ENCODE measurements at places on chromosomes 3 and 15. TPM values are rescaled to one million over a fixed set of nuclear protein-coding genes. Genes with fewer than 3 reads are reported as not detected.
A peak's percentile ranks its signal among the peaks of the same experiment; 100 is the strongest.

GRCh38 chr3:69411346-69411745, 25.5 kb upstream of the FRMD4B start:
- no peak overlapping the region for H3K4me3 ChIP-seq
- H3K27ac ChIP-seq = no peak overlapping the region
- no peaks in the 10 kb centered on the region for H3K36me3 ChIP-seq
- no peaks in the 10 kb centered on the region for H3K4me1 ChIP-seq
- no peaks in the 10 kb centered on the region for H3K27me3 ChIP-seq

- no peaks in the 10 kb centered on the region for H3K4me1 ChIP-seq
- peak within 1 kb of the TSS; percentile 50 for H3K4me3 ChIP-seq
- no peaks in the 10 kb centered on the region for H3K36me3 ChIP-seq
- no peaks in the 10 kb centered on the region for H3K27me3 ChIP-seq
- H3K27ac ChIP-seq = no peak within 1 kb of the TSS
- DNase-seq = peak; percentile 41
Measured at GRCh38 chr3:42906070-42906847, at the start of gene ZNF662. Gene ZNF662, plus strand, starts transcription at chr3:42906142. Its CDS starts 1,973 bp downstream, at chr3:42908115.

GRCh38 chr3:129794311-129795185, 99.0 kb downstream of the TMCC1 start:
- no peaks in the 10 kb centered on the region for H3K36me3 ChIP-seq
- peaks cover 12% of the 10 kb centered on the region for H3K4me1 ChIP-seq

DNA sequence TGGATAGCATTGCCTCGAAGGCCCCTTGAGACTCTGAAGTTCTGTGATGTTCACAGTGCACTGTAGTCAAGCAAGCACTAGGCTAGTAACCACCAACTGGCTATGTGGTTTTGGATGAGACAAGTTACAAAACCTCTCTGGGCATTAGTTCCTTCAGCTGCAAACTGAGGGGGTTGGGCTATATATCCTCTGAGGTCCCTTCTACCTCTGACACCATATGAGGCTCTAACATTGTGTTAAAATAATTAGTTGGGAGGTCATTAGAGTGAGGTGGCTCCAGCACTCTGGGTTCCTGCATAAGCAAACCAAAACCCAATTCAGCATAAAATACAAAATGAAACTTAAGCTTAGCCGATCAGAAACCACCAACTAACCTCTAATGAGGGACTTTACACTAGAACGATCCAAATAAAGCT, 209.5 kb upstream of the LRRN1 start:
- H3K4me3 ChIP-seq = no peak overlapping the region
- no peaks in the 10 kb centered on the region for H3K27me3 ChIP-seq
- no peak overlapping the region for H3K27ac ChIP-seq
- DNase-seq = no peak

DNA sequence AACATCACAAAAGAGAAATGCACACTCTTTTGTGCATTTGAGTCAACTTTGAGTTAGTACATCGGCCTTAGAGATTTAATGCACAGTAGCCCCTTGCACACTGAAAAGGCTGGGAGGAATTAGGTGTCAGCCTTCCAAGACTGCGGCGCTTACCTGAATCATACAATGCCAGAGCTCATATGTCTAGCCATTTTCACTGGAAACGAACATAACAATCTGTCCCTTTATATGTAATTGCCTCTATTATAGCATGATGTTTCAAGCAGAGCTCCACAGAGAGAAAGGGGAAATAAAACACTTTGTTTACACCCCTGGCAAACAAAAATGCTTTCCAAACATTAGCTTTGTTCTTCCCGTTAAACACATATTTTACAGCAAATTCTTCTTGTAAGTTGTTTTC, 315.7 kb upstream of the SLCO3A1 start:
- no peak for DNase-seq
- no peak overlapping the region for H3K4me3 ChIP-seq
- H3K4me1 ChIP-seq = no peaks in the 10 kb centered on the region
- H3K27me3 ChIP-seq = no peaks in the 10 kb centered on the region
- no peaks in the 10 kb centered on the region for H3K36me3 ChIP-seq
- H3K27ac ChIP-seq = no peak overlapping the region

- no peaks in the 10 kb centered on the region for H3K36me3 ChIP-seq
- H3K27ac ChIP-seq = no peak overlapping the region
- no peak overlapping the region for H3K4me3 ChIP-seq
- no peaks in the 10 kb centered on the region for H3K4me1 ChIP-seq
Measured at GRCh38 chr3:195701042-195701915, 19.5 kb upstream of the MUC20 start.

GRCh38 chr15:25436707-25437106, 2.1 kb downstream of the UBE3A start:
- H3K27me3 ChIP-seq = no peaks in the 10 kb centered on the region
- H3K36me3 ChIP-seq = no peaks in the 10 kb centered on the region
- H3K4me1 ChIP-seq = peaks cover 32% of the 10 kb centered on the region

GRCh38 chr3:194032828-194033435, 103.0 kb upstream of the HES1 start:
- H3K4me3 ChIP-seq = no peak overlapping the region
- DNase-seq = no peak
- H3K27ac ChIP-seq = no peak overlapping the region
- no peaks in the 10 kb centered on the region for H3K4me1 ChIP-seq
- no peaks in the 10 kb centered on the region for H3K36me3 ChIP-seq

- H3K27me3 ChIP-seq = no peaks in the 10 kb centered on the region
- peaks cover 15% of the 10 kb centered on the region for H3K4me1 ChIP-seq
- H3K4me3 ChIP-seq = no peak overlapping the region
- peaks cover 23% of the 10 kb centered on the region for H3K36me3 ChIP-seq
Measured at GRCh38 chr3:4744405-4745234, 234.6 kb upstream of the BHLHE40 start.

DNA sequence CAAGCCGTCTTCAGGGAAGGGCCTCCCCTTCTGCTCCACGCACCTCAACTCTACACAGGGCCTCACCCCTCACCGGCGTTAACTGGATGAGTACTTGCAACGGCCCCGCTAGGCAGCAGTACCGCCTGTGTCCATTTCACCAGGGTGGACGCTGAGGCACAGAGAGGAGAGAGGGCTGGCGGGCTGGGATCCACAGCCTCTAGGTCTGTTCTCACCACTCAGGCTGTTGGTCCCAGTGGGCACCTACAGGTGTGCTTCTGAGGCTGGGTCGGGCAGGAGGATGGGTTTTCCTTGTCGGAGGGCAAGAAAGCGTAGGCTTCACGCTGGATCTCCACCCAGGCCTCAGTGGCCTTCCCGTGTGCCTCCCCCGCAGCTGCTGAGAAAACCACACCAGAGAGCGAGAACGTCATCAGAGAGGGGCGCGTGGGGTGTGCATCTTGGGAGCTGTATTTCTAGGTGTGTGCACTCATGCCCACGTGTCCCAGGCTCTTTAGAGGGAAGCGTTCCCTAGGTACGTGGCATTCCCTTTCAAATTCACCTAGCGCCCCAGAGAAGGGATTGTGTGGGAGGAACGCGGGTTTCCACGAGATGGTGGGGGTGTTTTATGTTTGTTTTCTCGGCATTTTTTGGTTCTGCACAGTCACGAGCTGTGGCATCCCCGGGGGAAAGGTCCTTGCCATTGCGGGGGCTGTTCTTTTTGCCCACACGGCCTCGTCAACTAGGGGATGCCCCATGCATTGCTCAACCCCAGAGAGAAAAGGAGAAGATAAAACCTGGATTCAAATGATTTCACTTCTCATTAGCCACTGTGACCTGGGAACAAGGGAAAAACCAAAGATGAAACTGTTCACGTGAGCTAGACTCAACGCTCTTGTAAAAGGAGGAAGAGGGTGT, 67.7 kb downstream of the MGLL start:
- no peak for DNase-seq
- no peak overlapping the region for H3K4me3 ChIP-seq
- H3K4me1 ChIP-seq = no peaks in the 10 kb centered on the region
- no peaks in the 10 kb centered on the region for H3K27me3 ChIP-seq

CHRNA7 gene
- total RNA-seq = not detected

MOBP gene
- total RNA-seq = not detected

WNT5A gene
- not detected for total RNA-seq

ITGB5 gene
- total RNA-seq = 2.1 TPM

LRRC34 gene
- 0.30 TPM for total RNA-seq

GOLGA8G gene
- total RNA-seq = not detected

FBXL22 gene
- 1.6 TPM for total RNA-seq
